T-helper 2 cell (primary cell): ENCODE measurements at places on chromosomes 6 and 20.

DNA sequence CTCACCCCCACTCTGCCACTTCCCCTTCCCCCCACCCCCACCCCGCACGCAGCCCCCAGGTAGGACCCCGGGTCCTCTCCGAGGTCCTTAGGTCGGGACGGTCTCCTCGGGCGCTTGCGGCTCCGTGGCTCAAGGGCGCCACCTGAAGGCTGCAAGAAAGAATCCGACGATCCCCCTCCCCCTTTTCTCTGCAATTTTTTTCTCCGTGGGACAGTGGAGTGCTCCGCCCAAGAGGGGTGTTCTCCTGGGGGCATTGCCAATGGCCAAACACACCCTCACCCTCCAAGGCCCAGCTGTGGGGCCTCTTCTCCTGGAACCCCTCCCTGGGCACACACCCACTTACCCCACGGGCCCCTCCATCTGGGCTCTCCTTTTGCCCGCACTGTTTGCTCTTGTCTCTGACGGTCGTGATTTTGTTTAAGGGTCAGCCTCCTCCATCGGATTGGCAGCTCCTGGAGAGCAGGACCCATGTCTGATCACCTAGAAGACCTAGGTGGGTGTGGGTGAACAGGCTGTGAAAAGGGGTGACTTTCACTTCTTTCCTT is 1.1 kb upstream of the TMEM74B start:
- no peak for DNase-seq

DNA sequence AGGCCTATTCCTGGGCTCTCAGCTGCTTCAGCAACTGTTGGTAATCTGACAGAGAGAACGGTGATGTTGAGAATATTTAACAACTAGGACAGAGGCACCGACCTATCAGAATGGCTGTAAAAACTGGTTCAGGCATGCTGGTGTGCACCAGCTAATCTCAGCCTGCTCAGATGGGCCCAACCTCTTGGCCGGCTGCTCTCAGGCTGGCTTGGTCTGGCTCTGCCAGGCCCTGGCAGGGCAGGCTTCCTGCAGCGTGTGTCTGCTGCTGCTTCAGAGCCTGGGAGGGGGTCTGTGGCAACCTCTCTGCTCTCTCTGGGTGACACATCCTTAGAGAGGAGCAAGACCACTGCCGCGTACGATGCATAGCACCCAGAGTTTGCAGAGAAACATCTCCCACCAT is 4.8 kb downstream of the SLC2A12 start:
- no peak for DNase-seq

GRCh38 chr6:35362200-35362599 is 19.8 kb downstream of the PPARD start:
- no peak for DNase-seq

- DNase-seq = no peak
Measured at GRCh38 chr6:43951756-43952675, 175.2 kb downstream of the MRPL14 start.

DNA sequence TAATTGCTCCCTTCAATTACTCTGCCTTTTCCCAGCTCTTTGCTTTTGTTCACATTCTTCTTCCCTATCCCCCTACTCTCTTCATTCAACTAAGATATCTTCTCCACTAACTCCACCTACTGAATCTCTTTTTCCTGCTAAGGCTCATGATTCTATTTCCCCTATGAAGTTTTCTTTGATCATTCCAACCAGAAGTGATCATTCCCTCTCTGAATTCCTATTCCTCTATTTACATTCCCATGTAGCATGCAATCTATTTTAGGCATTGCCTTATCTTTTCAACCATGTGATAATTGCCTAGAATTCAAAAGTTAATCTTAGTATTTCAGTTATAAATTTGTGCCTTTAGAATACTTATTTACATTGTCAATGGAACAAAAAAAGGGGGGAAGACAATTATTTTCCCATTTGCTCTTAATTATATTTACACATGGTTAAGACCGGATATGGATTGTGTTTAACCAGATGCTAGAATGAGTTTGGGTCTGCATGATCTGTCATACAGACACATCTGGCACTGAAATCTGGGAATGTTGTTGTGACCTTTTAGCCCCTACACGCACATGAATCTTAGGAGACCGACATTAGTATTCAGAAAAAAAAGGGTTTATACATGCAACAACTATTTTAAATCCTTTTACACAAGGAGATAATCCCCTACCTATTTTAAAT is 20.8 kb downstream of the MOXD1 start:
- no peak for DNase-seq

GRCh38 chr6:33410711-33411631 is at the start of gene PHF1:
Gene PHF1, plus strand, starts transcription at chr6:33411014. Its CDS starts 1,250 bp downstream, at chr6:33412264.
- no peak for DNase-seq

DNA sequence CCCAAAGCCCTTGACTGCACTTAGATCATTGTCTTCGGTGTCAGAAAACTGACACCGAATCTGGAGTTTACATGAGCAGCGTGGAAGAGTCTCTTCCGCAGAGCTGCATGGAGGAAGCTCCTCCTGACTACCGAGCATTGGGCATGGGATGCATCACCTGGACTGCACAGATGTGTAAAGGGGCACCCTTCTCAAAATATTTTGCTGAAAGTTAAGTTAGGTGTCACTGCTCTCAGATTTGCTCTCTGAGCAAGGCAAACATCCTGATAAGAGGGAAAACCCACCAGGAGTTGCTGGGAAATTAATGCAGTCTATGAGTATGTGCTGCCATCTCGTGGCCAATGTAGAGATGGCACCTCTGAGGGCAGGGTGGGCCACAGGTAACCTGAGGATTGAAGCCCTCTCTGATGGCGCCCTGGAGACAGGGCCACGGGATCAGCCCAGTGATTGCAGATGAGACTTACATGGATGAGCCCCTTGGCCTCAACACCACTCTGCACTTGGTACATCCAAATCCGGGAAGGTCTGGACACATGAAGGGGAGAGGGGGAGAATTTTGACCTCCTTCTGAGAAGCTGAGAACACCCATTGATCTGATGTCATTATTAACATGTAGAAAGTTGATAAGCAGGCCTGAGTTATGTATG is 129.9 kb downstream of the LPA start:
- DNase-seq = peak; percentile 39
